Anterior cingulate cortex (tissue), 58 donors: ENCODE measurements at places on chromosomes 11 and 22.

- DNase-seq = no peak
Observed at GRCh38 chr11:87030458-87031054, 7.2 kb upstream of the TMEM135 start.

- no peak for DNase-seq
Observed at GRCh38 chr22:37782340-37783168, 25.2 kb upstream of the GCAT start.

DNA sequence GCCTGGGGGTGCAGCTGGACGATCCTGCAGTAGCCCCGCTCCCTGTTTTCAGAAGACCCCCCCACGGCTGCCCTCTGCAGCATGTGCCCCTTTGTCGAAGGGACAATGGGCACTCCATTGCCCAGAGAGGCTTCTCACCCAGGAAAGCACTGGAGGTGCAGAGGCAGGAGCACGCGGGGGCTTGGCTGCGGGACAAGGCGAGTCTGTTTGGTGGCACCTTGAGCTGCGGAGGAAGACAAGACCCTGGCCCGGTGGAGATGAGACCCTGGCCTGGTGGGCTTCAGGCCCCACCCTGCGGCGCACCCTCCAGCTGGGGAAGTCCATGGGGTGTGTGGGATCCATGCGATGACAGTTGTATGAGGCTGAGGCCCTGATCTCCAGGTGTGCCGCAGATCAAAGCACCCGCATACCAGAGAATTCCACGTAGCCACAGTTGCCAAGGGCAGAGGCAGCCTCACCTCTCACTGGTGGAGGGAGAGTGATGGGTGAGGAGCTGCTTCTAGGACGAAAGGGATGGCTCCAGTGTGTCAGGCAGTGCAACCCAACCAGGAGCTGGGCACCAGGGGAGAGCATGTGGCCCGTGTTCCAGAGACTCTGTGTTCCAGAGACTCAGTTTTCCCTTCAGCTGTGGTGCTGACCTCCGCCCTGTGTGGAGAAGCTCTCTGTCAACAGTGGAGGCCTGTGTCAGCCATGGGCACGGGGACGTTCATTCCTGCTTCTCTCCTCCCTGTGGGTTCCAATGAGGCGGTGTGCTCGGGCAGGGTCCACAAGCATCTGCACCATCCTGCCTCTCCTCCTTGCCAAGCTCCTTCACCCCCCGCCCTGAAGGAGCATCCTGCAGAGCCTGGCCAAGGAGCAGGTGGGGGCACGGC lies 10.0 kb downstream of the TBX1 start:
- no peak for DNase-seq

DNA sequence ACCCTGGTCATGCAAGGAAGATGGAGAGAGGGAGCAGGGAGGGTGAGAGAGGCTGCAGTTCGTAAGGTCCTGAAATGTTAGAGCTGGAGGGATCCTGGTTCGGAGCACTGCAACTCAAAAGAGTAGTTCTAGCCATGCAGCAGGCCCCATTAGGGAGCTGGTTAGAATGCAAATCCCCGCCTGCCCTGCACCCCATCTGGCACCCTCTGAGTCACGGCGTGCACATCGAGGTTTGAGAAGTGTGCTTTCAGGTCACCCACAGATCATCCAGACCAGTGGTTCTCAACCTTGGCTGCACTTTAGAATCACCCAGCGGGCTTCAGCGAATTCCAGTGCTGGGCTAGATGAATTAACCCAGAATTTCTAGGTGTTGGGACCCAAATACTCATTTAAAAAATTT lies 48.2 kb downstream of the ST3GAL4 start:
- DNase-seq = no peak

GRCh38 chr11:118448294-118448693 lies 12.0 kb downstream of the KMT2A start:
- no peak for DNase-seq

DNA sequence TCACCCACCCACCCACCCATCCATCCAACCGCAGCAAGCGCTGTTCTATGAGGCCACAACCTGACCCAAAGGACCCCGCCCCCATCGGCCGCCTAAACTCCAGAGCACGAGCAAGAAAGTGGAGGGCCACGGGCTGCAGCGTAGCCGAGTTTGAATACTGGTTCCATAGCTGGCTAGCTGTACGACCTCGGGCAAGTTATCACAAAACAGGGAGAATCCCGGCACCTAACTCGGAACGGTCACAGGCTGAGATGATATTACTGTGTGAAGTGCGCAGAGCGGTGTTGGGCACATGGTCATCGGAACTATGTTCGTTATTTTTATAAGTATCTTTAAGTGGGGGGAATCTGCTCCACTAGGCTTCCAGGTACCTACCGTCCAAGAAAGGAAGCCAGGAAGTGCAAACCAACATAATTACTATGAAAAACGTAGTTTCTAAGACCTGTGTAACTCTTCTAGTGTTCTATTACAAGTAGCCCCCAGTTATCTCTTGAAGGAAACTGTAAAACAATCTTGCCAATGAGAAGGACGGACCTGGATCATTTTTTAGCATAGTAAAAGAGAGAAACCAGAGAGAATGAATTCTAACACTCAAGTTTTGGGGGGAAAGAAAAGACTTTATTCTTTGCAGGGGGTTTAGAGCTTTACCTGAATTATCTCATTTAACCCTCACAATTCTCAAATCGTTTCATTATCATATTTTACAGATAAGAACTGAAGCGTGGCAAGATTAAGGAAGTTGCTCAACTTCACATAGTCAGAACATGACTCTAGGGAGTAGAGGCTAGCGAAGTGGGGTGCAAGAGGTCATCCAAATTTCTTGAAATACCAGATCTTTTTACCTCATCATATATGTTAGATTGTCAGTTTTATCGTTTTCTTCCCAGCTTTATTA lies 663 bp upstream of the BUD13 start:
- DNase-seq = no peak

DNA sequence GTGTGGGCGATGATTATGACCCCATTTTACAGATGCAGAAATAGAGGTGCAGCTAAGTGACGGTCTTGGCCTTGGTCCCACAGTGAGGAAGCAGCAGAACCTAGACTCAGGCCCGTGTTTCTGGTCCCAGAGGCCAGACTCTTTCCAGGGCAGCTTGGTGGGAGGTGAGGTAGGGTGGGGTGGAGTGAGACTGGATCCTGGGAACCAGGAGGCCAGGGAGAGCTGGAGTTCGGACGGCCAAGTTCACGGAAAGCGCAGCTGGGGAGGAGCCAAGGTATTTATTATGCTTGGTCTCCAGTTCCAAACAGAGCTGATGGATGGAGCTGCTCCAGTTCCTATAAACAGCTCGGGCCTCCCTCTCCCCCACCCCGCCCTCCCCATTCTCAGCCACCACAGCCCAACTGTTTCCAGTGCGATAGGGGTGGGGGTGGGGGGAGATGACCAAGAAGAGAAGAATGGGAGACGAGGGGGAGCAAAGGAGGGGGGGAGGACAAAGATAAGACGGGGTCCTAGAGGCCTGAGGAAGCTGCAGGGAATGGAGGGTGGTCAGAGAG lies 16.2 kb downstream of the LRRC32 start:
- no peak for DNase-seq

GRCh38 chr11:114050258-114050927 lies 9.1 kb upstream of the ZBTB16 start:
- DNase-seq = no peak
